ENCODE measurements at places on chromosomes 2 and 18.

DNA sequence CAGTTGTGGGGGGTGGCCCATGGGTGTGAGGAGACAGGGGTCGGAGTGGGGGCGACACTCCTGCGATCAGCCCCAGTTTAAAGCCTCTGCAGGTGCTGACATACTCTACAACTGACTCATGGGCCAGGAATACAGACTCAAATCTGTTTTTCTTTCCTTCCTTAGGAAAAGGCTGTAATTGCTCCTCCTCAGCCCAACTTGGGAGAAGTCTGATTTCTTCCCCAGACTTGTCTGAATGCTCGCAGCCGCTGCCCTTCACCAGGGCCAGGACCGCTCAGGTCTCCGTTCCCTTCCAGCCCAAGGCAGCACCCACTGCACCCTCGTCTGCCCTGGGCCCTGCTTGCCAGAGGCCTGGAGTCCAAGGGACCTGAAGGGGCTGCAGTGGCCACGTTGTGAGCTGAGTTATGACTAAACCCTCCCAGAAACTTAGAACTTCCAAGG, 41.3 kb downstream of the RHOB start:
- DNase-seq, result no peak

- no peak for DNase-seq
Observed at GRCh38 chr18:79118797-79119196, 49.6 kb downstream of the ATP9B start.

DNA sequence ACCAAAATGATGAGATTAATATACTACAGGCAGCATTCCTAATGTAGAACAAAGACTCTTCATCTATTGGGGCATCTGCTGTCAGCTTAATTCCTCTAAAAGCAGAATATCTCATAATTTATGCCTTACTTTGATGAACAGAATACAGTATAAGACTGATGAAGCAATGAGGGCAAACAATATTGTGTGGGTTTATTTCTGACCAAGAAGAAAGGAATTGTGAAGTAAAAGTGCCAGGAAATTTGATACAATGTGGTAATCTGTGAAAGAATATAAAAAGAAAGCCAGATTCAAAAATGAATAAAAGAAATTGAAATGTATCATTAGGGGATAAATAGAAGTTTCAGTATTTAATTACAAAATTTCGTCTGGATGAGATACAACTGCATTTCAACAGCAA, 78.8 kb upstream of the TTC21B start:
- no peak for DNase-seq

GRCh38 chr2:202376460-202377206, 506 bp downstream of the BMPR2 start:
- DNase-seq, result peak; percentile 20

DNA sequence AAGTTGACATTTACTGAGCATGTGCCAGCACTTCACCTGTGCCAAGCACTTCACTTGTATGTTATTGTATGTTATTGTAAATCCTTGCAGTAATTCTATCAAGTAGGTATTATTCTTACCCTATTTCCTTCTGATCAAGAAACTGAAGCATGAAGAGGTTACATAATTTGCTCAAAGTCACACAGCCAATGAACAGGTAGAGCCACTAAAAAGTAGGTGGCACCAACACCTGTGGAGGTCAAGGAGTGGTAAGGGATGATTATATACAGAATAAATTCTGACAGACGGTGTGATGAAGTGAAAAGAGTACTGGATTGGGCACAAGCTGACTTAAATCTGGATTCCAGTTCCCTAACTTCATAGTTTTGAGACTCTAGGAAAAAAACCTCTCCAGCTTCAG, 71.0 kb downstream of the SPIRE1 start:
- no peak for DNase-seq

DNA sequence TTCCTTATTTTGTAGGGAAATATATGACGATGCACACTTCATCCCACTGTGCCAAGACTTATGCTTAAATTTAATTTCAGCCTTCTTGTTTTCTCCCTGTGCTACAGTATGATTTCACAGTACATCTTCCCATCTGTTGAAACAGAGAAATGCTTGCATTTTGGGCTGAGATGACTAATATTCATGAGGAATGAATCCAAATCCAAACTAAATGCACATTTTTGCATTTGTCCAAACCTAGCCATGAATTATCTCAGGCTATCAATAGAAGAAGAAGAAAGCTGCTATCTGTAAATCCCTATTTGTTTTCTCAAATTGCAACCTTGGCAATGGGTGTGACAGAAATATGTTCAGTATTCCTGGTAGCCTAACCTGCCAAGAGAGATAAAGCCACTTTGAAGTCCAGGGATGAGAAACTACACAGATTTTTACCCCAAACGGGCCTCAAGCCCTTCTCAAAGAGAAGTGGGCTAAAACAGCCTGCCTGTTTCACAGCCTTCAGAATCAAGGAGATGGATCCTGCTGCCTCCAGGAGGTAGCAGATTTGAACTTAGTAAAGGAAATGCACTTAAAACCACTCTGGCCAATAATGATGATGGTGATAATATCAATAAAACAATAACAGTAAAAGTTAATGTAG, 306.9 kb upstream of the NT5C1B start:
- no peak for DNase-seq

GRCh38 chr2:29765721-29766120, 155.7 kb downstream of the ALK start:
- DNase-seq, result no peak

DNA sequence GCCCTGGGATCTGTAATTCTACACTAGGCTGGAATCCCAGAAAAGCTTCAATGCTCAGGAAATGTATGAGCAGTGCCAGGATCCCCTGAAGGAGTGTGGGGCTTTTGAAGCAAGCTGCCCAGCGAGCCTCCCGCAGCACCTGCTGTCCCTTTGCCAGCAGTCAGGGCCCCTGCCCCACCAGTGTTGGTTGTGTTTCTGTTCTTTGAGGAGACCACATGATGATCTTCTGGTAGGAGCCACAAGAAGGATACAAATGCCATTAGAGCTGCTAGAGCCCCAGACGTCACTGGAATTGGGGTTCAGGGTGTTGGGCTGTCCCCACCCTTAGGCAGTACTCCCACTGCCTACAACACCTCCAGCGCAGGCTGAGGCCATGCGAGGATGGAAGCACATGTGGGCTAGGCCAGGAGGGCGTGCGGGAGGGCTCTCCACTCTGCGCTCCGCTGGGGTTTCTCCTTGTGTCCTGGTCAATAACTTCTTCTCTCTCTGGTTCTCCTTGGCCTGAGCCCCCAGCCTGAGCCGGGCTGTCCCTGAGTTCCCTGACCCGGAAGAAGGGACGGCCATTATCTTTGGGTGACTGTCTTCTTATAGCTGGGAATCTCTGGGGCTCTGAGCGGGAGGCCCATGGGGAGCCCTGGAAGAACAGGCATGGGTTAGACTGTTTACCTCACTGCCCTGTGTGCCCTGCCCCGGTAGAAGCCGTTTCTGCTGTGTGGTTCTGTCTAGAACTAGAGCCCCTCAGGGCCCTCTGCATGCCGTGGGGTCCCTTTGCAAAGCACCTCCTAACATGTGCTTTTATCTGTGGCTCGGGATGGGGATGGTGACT, 73.9 kb downstream of the LRRFIP1 start:
- DNase-seq, result no peak

- no peak for DNase-seq
Observed at GRCh38 chr2:55489467-55490062, 30.0 kb upstream of the CFAP36 start.

DNA sequence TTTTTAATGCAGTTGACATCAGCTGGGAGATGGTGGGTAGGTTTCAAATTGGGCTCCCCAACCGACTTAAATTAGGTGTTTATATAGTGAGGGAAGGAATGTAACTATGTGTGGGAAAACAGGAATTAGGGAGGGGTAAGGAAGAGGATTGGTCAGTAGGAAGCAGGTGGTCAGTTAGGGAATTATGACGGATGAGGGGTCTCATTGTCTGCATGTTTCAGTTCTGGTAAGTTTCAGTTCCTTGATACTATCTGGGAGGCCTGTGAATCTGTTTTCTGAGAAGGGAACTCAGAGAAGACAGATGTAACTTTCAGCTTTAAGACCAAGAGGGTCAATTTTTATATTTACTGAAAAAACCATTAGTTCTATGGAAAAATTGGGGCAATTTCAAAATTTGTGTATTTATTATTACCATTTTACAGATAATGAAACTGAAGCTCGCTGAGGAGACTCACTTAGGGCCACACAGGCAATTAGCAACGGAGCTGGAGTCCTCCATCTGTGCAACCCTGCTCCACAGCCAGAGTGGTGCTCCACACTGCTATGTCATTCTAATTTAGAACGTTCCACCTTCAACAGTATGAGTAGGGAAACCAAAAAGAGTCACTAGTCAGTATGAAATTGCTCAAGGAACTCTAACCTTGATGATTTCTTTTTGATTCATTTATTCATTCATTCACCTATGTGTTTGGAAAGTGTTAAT, 36.0 kb upstream of the CCDC195 start:
- no peak for DNase-seq

GRCh38 chr2:28168376-28168775, 224.3 kb upstream of the FOSL2 start:
- no peak for DNase-seq

DNA sequence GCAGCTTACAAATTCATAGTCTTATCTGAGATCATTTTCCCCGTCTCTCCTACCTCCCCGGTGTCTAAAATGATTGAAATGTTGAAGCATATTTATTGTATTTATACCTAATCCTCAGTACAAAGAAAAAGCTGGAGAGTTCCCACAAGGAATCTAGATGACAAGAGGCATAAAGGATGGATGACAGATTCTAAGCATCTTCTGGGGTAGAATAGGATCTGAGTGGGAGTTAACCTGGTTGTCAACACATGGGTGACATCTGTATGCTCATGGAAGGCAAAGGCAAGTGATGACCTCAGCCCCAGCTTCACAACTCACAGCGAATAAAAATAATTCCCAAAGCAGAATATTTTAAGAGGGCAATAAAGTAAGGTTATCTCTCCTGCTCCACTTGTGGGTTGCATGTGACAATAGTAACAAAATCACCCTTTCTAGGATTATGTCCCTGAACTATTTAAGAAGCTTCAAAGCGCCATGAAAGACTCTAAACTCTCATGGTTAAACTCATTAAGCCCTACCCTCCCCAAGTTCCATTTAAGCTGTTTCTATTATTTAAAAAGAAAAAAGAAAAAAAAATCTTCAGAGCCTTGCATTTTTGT, 32.2 kb downstream of the SGPP2 start:
- DNase-seq, result no peak

- DNase-seq, result no peak
Observed at GRCh38 chr2:105443617-105444598, 45.1 kb upstream of the FHL2 start.

DNA sequence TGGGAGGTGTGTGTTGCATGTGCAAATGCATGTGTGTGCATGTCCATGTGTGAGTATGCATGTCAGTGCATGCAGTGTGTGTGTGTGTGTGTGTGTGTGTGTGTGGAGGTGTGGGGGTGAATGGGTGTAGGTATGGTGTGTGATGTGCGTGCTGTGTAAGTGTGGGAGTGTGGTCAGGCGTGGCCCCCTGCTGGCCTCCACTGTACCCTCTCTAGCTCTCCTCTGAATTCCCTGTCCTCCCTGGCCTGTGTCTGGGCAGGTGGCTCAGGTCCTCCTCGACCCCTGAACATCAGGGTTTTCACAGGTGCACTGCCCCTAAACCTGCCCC, 230.2 kb downstream of the CELF4 start:
- DNase-seq, result no peak

GRCh38 chr2:162629499-162629898, 209.1 kb downstream of the KCNH7 start:
- no peak for DNase-seq

DNA sequence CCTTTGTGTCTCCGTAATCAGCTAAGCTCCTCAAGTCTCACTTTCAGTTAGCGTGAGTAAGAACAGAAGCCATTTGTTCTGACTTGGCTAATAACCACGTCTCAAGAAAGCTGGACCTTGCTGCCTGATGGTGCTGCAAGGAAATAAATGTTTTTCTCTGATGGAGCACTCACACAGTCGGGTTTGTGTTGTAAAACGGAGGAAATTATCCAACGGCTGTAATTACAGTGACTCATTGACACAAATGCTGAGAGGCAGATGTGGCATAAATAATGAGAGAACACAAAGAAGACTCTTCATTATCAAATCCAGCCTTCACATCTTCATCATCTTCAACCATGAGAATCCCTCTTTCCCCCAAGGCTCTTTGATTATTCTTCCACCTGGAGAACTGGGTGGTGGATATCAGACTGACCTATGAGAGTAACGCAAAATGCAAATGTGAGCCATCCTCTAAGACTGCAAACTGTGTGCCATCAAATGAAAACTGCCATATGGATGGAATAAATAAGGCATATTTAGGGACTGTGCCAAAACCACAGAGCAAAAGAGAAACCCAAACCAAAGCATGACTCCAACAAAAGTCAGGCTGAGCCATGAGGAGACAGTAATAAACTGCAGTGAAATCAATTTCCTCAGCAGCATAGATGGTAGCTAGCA, 252.6 kb downstream of the RND3 start:
- no peak for DNase-seq

DNA sequence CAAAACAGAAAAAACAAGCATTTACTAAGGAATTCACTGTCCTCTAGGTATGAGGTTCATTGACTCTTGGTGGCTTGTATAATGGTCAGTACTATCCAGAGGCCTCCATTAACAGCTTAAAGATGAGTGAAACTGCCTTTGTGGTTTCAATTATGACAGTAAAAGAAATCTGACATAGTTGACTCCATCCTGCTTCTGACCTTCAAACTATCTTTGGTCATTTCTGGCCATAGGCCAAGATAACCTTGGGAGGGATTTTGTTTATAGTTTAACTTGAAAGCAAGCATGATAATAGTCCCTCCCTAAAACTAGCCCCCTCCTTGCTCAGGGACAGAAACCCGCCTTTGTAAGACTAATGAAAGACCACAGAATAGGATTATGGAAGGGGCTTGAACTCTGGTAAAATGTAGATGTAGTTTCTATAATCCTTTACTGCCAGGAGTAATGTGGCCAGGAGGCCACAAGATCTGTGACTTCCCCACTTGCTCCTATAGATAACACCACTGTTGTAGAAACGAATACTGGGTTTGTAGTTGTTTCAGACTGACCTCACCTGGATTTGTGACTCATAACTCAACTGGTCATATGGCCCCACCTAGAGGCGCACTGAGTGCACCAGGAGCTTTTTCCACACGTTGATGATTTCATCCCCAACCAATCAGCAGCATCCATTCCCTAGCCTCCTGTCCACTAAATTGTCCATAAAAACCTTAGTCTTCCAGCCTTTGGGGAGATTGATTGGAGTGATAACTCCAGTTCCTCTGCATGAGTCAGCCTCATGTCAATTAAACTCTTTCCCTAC, 8.6 kb upstream of the PLEKHM3 start:
- DNase-seq, result no peak

- no peak for DNase-seq
Observed at GRCh38 chr2:121944072-121944831, 188.8 kb downstream of the TSN start.
